ENCODE measurements at places on chromosomes 12 and 14. TPM values are rescaled to one million over a fixed set of nuclear protein-coding genes. Genes with fewer than 3 reads are reported as not detected.

DNA sequence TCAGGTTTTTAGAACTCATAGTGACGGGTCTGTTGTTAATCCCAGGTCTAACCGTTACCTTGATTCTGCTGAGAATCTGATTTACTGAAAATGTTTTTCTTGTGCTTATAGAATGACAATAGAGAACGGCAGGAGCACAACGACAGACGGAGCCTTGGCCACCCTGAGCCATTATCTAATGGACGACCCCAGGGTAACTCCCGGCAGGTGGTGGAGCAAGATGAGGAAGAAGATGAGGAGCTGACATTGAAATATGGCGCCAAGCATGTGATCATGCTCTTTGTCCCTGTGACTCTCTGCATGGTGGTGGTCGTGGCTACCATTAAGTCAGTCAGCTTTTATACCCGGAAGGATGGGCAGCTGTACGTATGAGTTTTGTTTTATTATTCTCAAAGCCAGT is 34.4 kb downstream of the PSEN1 start:
- DNase-seq: no peak
- H3K36me3 ChIP-seq: peaks cover 36% of the 10 kb centered on the region
- peaks cover 4% of the 10 kb centered on the region for H3K4me1 ChIP-seq
- H3K27me3 ChIP-seq: no peaks in the 10 kb centered on the region
- no peak overlapping the region for H3K4me3 ChIP-seq
- no peak overlapping the region for H3K27ac ChIP-seq

GRCh38 chr12:51677284-51677968 is 86.4 kb downstream of the SCN8A start:
- H3K27me3 ChIP-seq: peaks cover 7% of the 10 kb centered on the region
- H3K27ac ChIP-seq: no peak overlapping the region
- no peaks in the 10 kb centered on the region for H3K36me3 ChIP-seq
- DNase-seq: no peak

- no peak overlapping the region for H3K27ac ChIP-seq
- no peak overlapping the region for H3K4me3 ChIP-seq
- peaks cover 34% of the 10 kb centered on the region for H3K36me3 ChIP-seq
- no peak for DNase-seq
These were observed 17.3 kb upstream of the STAC3 start for GRCh38 chr12:57268264-57268663.

DNA sequence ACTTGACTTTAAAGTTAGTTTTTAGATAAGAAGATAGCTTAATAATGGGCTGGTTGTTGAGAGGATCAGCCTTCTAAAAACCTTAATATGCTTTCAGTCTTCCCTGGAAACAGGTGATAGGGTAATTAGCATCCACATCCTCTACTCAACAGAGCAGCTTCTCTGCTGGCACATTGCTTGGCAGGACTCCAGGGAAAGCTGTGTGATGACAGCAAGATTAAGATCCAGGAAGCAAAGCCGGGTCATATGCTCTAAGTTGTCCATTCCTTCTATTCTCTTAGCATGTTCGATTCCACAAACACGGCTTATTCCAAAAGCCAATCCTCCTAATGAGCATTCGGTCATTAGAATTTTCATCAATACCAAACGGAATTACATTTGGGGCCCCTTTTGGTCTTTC is 87.0 kb downstream of the HMGA2 start:
- no peaks in the 10 kb centered on the region for H3K36me3 ChIP-seq
- no peak overlapping the region for H3K4me3 ChIP-seq
- H3K27me3 ChIP-seq: no peaks in the 10 kb centered on the region

GRCh38 chr14:88473791-88474190 is 81.0 kb downstream of the PTPN21 start:
- H3K27me3 ChIP-seq: no peaks in the 10 kb centered on the region
- H3K4me1 ChIP-seq: no peaks in the 10 kb centered on the region
- H3K36me3 ChIP-seq: no peaks in the 10 kb centered on the region
- H3K4me3 ChIP-seq: no peak overlapping the region
- DNase-seq: no peak

DNA sequence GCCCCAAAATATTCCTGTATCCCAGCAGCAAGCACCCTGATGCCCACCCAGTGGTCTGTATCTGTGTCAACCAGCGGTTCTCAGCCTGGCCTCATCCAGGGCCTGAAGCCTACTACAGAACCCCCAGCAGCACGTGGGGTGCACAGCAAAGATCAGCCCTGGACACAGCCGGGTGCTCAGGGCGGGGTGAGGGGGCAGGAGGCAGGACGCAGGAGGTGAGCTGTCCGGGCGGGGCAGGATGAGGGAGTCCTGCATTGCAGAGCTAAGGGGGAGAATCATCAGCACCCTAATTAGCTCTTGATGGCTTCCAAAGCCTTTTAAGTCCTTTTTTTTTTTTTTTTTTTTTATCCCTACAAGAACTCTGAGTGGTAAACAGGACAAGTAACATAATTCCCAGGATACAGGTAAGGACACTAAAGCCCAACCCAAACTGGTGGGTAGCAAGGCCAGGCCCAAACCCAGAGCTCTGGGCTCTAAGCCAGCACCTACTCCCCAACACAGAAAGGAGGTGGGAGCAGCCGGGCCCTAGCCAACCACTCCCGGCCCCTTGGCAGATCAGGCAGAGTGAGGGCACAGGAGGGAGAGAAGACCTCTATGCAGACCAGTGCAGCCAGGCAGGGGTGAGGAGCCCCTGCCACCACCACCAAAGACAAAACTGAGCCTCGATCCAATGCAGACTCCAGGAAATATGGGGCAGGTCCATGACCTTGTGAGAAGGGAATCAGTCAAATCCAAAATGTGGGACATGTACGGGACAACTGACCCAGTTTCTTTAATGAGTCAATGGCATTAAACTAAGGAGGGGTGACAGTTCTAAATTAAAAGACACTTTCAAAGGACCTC is 32.3 kb upstream of the EIF5 start:
- no peaks in the 10 kb centered on the region for H3K27me3 ChIP-seq
- peaks cover 5% of the 10 kb centered on the region for H3K4me1 ChIP-seq
- peak; percentile 45 for DNase-seq
- no peak overlapping the region for H3K27ac ChIP-seq
- no peaks in the 10 kb centered on the region for H3K36me3 ChIP-seq

GRCh38 chr12:4118017-4118510 is 155.5 kb upstream of the CCND2 start:
- H3K36me3 ChIP-seq: no peaks in the 10 kb centered on the region
- H3K4me3 ChIP-seq: no peak overlapping the region
- DNase-seq: no peak
- H3K4me1 ChIP-seq: no peaks in the 10 kb centered on the region
- no peak overlapping the region for H3K27ac ChIP-seq
- H3K27me3 ChIP-seq: no peaks in the 10 kb centered on the region

DNA sequence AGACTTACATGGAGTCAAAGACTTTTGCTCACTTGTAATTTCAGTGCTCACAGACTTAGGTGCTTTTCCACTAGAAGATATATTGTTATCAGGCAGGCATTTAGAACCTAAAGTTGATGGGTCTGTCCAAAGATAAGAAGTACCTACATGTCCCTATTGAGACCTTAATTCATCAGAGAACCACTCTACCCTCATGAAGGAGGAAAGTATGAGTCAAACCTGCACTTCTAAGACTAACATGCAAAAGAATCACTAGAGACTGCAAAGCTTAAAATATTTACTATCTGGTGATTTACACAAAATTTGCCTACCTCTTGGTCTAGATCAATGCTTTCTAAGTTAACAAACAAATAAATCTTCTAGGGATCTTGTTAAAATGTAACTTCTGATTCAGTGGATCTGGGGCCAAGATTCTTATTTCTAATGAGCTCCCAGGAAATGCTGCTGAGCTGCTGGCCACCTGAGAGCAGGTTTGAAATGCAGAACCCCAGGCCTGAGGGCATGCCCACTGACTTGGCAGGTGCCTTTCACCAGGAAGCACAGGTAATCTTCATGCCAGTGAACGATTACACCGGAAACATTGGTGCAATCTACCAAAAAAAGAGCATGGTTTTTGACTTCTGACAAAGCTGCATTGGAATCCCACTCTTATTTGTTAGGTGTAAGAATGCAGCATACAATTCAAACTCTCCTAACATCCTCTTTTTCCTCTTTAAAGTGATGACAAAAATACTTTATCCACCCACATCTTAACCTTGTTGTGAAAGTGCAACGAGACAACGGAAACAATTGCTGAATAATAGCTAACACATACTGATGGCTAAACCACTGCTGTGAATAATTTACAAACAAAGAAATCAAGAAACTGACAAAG is 214.2 kb downstream of the ADAMTS20 start:
- no peaks in the 10 kb centered on the region for H3K4me1 ChIP-seq
- DNase-seq: no peak
- H3K36me3 ChIP-seq: no peaks in the 10 kb centered on the region
- no peak overlapping the region for H3K4me3 ChIP-seq
- no peak overlapping the region for H3K27ac ChIP-seq
- H3K27me3 ChIP-seq: no peaks in the 10 kb centered on the region

DNA sequence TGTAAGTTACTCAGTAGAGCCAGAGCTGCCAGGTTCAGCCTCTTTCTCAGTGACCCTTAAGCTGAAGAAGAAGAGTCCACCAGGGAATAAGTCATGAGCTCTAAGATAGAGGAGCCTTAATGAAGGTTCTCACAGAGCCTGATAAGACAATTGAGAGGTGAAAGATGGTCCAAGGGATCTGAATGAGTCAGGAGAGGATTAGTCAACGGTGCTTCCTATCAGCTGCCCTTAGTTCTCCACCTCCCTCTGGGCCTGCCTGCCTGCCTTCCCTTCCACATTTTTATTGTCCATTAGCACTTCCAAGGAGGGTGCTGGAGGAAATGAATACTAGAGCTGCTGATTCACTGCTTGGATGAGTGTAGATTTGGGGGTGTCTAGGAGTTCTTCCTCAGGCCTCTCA is 161.7 kb upstream of the RMST start:
- H3K27me3 ChIP-seq: no peaks in the 10 kb centered on the region
- H3K27ac ChIP-seq: no peak overlapping the region
- H3K36me3 ChIP-seq: no peaks in the 10 kb centered on the region
- DNase-seq: no peak

DNA sequence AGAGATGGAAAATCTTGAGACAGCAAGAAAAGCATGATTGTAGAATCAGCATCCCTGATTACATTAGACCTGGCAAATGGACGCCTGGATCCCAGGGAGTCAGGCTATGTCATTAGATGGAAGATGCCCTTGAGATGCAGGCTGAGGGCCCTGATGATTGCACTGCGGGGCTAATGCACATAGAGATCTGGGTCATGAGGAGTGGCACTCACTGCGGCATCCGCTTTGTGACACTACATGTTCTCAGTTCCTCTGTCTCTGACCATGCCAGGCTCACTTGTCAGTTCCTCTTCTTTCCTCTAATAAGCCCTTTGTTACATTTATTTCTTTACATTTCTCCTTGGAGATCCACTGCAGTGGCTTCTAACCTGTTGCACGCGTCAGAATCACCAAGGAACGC is 70.1 kb upstream of the GPATCH2L start:
- no peaks in the 10 kb centered on the region for H3K36me3 ChIP-seq
- no peak overlapping the region for H3K27ac ChIP-seq
- H3K4me1 ChIP-seq: no peaks in the 10 kb centered on the region
- no peak for DNase-seq

DNA sequence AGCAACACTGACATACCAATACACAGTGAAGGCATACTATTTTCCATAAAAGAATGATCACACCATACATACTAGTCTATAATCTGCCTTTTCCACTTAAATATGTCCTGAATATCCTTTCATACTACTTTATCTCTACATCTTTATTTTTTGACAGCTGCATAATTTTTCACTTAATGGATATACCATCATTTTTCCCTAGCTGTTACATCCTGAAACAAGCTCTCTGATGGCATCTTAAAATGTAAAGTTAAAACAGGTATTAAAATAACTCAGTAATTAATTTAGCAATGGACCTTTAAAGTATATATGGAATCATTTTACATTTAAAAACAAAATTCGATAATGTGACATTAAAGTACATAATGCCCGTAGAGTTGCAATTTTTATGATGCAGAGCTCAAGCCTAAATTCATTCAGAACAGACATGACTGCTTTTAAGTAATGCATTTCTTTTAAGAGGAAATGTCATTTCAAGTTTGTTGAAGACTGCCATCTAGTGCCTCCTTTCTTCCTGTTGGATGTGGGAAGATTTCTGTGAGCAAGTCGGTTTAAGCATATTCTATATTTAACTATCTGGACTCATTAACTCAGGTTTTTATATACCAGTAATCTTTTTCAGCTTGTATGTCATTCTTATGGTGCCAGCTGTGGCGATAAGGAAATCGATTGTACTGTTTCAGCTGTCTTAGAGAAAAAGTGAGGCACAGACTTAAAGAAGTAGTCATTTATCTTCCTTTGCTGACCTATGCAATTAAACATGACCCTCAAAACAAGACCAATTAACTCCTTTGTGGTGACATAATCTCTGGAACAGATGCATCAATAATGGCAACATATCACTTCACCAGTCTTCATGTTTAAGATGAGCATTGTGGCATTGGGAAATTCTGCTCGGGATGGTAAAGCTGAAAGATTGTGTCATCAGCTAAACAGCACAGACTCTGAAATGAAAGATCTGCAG is 20.3 kb downstream of the PRICKLE1 start:
- no peaks in the 10 kb centered on the region for H3K4me1 ChIP-seq
- no peak for DNase-seq
- no peak overlapping the region for H3K27ac ChIP-seq
- no peaks in the 10 kb centered on the region for H3K36me3 ChIP-seq
- no peak overlapping the region for H3K4me3 ChIP-seq

GRCh38 chr12:68175557-68176061 is 16.1 kb upstream of the IFNG start:
- H3K27ac ChIP-seq: no peak overlapping the region
- DNase-seq: no peak
- H3K36me3 ChIP-seq: no peaks in the 10 kb centered on the region
- H3K27me3 ChIP-seq: no peaks in the 10 kb centered on the region

The CD163L1 gene
- total RNA-seq: 1.3 TPM

The IL26 gene
- not detected for total RNA-seq

The KIAA0586 gene
- total RNA-seq: 21.2 TPM

The ANKS1B gene
- total RNA-seq: not detected

The CMA1 gene
- not detected for total RNA-seq

The PPP4R4 gene
- total RNA-seq: not detected

The ANG gene
- 0.44 TPM for total RNA-seq

The TCHP gene
- total RNA-seq: 20.4 TPM

The KRT8 gene
- total RNA-seq: 364 TPM
